ENCODE measurements at places on chromosomes 7 and 10. TPM values are rescaled to one million over a fixed set of nuclear protein-coding genes. Genes with fewer than 3 reads are reported as not detected.

DNA sequence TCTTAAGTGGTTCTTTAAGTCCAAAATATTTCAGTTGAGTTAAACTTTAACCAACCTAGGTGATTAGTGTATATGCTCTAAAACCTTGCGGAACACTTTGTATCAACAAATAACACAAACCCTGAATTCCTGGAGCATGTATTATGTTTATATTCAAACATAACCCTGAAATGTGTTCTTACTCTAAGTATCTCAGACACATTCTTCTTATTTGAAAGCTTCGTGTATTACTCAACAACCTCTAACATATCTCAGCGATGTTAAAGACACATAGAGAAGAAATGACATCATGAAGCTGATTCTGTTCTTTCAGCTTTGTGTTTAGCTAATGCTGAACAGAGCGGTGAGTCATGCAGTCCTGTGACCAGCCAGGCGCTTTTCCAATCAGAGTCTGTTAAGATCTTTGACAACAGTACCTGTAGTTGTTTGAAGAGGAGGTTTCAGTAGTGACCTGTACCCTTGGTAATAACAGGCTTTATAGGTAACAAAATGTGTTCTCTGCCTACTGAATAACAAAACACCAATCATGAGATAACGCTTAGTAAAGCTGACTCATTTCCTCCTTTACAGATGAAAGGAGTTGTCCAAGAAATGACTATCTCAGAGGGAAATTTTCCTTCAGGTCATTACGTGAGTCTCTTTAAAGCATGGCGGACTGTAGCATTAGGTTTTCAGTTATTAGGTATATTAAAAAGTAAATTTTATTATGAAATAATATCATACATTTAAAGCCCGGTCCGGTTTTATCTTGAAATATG, 67.3 kb upstream of the KLF6 start:
- H3K27ac ChIP-seq = peak overlapping the region; percentile 84
- DNase-seq = no peak
- H3K4me3 ChIP-seq = no peak overlapping the region
- no peaks in the 10 kb centered on the region for H3K36me3 ChIP-seq
- peaks cover 40% of the 10 kb centered on the region for H3K4me1 ChIP-seq
- no peaks in the 10 kb centered on the region for H3K27me3 ChIP-seq

DNA sequence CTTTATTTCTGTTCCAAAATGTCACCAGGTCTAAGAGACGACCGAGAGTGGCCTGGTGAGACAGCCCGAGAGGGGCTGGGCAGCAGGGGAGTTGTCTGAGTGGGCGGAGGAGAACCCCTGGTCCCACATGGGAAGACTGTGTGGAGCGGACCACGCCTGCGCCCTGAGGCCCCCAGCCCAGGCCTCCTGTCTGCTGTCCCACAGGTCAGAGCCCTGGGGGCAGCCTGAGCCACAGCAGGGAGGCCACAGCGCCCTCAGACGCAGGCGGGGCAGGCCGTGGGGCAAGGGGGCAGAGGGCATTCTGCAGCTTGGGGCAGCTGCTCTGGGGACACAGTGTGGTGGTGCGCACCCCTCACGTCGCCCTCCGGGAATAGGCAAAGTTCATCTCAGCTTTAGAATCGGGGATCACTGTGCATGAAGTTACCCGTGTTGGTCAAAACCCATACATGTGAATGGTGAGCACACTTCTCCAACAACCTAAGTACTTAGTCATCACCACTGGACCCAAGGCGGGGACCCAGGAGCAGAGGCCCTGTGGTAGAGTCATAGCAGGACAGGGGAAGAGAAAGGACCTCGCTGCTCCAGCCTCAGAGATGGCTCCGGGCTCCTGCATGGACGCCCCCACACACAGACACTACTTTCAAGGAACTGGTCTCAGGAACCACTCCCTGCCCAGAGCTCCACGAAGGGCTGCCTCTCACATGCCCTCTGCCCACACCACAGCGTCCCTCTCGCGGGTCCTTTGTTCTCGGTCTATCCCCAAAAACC, 214.7 kb downstream of the ELFN1 start:
- no peaks in the 10 kb centered on the region for H3K36me3 ChIP-seq
- H3K27ac ChIP-seq = no peak overlapping the region
- DNase-seq = no peak
- H3K27me3 ChIP-seq = no peaks in the 10 kb centered on the region

- H3K27ac ChIP-seq = peak overlapping the region; percentile 76
- no peak overlapping the region for H3K4me3 ChIP-seq
- no peaks in the 10 kb centered on the region for H3K27me3 ChIP-seq
- peaks cover 2% of the 10 kb centered on the region for H3K36me3 ChIP-seq
- H3K4me1 ChIP-seq = peaks cover 69% of the 10 kb centered on the region
These were observed 159.2 kb downstream of the NEURL1 start for GRCh38 chr10:103652599-103653281.

GRCh38 chr10:3806603-3807002, 21.6 kb upstream of the KLF6 start:
- H3K27me3 ChIP-seq = no peaks in the 10 kb centered on the region
- peaks cover 77% of the 10 kb centered on the region for H3K4me1 ChIP-seq
- H3K27ac ChIP-seq = peak overlapping the region; percentile 83
- H3K36me3 ChIP-seq = no peaks in the 10 kb centered on the region
- no peak for DNase-seq

- no peaks in the 10 kb centered on the region for H3K36me3 ChIP-seq
- DNase-seq = no peak
- H3K27ac ChIP-seq = no peak overlapping the region
- H3K4me3 ChIP-seq = no peak overlapping the region
- H3K27me3 ChIP-seq = no peaks in the 10 kb centered on the region
- H3K4me1 ChIP-seq = peaks cover 35% of the 10 kb centered on the region
These were observed 297.8 kb downstream of the KLF6 start for GRCh38 chr10:3487228-3487627.

DNA sequence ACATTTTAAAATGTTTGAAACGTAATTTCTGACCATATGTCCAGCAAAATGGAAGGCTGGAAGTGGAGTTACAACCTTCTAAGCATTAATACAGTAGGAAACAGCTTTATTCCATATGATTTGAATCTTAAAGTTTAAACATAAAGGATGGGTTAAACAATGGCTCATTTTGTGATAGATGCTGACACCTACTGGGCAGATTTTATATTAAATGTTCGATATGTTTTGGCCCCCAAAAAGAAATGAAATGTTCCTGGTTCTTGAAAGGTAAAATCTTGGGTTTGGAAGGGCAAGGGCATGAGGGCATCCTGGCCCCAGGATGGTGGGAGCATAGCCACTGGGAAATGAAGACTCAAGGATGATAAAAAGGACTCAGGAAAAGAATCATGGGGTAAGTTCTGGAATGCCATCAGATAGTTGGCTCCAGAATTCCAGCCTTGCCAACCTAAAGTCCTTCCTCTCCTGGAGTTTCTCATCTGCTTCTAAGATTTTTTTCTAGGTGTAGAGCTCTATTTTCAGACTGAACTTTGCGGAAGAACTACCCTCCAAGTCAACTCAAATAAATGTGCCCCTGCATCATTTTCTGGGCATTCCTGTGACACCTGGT, 34.6 kb upstream of the SLC35G1 start:
- no peak overlapping the region for H3K4me3 ChIP-seq
- DNase-seq = no peak
- no peak overlapping the region for H3K27ac ChIP-seq
- no peaks in the 10 kb centered on the region for H3K36me3 ChIP-seq
- H3K27me3 ChIP-seq = no peaks in the 10 kb centered on the region

GRCh38 chr10:4683838-4684237, 142.2 kb upstream of the AKR1E2 start:
- no peak for DNase-seq

DNA sequence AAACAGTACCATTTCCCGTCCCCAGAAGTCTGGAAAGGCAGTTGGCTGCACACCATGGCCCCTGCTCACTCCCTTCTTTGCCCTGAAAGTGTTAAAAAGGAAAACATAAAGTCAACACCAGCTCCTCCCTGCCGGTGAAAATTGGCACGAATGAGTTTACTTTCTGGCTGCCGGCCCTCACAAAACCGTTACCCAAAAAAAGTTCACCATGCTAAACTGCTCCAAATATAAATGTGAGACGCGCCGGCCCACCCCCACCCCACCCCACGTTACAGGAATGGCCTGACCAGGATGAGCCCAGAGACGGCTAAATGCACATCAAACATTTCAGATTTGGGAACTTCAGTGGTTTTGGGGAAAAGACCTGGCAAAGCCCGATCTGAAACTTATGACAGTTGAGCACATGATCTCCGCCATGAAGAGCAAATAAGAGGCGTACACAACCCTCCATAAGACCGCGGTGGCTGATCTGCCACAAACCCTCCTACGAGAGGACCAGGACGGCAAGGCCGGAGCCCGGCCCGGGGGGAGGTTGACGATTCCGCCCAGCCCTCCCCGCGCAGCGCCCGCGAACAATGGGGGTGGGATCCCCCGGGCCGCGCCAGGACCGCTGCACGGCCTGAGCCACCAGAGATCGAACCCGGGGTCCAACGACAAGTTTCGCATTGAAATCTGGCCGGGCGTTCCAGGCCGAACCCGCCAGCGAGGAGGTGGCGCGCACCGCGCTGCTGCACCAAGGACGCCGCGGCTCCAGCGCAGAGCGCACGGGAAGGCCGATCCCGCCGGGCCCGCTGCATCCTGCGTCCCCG, 952 bp downstream of the DIP2C start:
- peak overlapping the region; percentile 85 for H3K27ac ChIP-seq
- H3K27me3 ChIP-seq = no peaks in the 10 kb centered on the region
- H3K4me3 ChIP-seq = peak overlapping the region; percentile 92
- peak; percentile 89 for DNase-seq
- H3K4me1 ChIP-seq = peaks cover 58% of the 10 kb centered on the region
- H3K36me3 ChIP-seq = no peaks in the 10 kb centered on the region

- H3K27ac ChIP-seq = no peak overlapping the region
- H3K4me3 ChIP-seq = no peak overlapping the region
- no peaks in the 10 kb centered on the region for H3K36me3 ChIP-seq
These were observed 26.7 kb upstream of the CD36 start for GRCh38 chr7:80611779-80612178.

- H3K27ac ChIP-seq = no peak overlapping the region
- no peak overlapping the region for H3K4me3 ChIP-seq
- no peaks in the 10 kb centered on the region for H3K36me3 ChIP-seq
- peaks cover 16% of the 10 kb centered on the region for H3K4me1 ChIP-seq
- no peak for DNase-seq
- no peaks in the 10 kb centered on the region for H3K27me3 ChIP-seq
These were observed 19.0 kb upstream of the SLC26A4 start for GRCh38 chr7:107641676-107642075.

GRCh38 chr7:105297309-105297708, 91.4 kb downstream of the SRPK2 start:
- no peaks in the 10 kb centered on the region for H3K27me3 ChIP-seq
- no peaks in the 10 kb centered on the region for H3K36me3 ChIP-seq
- no peak overlapping the region for H3K4me3 ChIP-seq
- no peak overlapping the region for H3K27ac ChIP-seq
- H3K4me1 ChIP-seq = peaks cover 7% of the 10 kb centered on the region

DNA sequence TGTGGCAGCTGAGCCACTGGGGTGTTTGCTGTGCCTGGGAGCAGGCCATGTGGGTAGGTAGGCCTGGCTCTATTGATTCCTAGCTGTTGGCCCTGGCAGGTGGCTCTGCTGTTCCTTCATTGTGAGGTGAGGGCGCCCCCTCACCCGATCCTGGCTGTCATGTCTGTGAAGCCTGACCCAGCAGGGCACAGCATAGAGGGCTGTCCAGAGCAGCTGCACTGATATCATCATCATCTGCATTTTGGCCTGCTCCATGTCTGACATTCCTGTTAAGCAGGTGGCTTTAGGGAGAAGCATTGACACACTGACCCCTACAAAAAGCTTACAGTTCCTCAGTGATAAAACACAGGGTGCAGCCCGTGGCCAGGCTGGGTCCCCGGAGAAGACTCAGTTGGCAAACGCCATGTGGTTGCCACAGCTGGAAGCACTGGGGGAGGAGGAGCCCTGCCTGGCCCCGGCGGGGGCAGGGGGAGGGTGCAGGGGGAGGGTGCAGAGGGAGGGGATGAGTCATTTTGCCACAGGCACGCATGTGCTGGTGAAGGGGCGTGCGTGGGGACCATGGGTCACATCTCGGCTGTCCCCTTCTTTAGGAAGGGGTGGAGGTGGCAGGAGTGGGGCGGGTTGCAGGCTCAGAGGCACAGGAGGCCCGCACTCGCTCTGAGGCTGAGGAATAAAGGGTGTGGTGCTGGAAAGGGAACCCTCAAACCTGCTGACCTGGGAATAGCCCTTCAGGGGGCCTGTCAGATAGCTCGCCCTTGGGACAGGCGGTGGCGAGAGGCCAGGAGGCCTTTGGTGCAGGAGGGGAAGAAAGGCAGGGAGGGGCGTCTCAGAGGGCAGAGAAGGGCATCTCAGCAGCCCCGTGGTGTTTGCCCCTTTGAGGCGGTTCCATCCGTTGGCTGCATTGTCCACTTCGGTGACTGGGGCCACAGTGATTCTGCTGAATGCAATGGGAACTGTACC, 31.6 kb downstream of the IKZF1 start:
- no peak for DNase-seq
- H3K27me3 ChIP-seq = no peaks in the 10 kb centered on the region
- H3K4me3 ChIP-seq = no peak overlapping the region
- no peaks in the 10 kb centered on the region for H3K36me3 ChIP-seq
- H3K27ac ChIP-seq = no peak overlapping the region

DNA sequence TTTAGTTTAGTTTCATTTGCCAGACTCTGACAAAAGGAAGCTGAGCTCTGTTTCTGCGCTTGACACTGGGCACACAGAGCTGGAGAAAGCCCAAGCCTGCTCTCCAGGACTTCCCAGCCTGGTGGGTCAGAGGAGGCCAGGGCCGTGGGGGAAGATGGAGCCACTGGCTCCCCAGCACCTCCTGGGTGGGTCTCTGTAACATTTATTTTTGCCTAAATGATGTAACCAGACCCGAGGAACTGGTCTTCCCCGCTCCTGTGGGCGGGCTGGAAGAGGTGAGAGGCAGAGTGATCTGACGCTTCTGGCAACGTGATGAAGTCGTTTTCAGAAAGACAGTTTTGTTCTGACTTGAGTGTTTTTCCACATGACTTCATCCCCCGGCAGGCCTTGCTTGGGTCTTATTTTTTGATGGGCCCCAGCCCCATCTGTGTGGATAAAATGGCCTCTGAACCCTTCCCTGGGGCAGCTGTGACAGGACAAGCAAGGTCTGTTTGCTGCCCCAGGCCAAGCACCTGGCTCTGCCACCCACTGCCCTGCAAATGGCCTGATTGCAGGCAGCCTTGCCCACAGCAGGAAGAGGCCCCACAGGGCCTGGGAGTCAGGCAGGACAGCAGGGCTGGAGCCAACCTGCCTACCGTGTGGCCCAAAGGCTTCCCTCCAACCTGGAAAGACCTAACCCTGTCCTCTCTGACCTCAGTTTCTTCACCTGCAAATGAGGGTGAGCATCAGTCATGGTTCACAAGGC, 304.9 kb upstream of the ZMIZ1 start:
- peaks cover 31% of the 10 kb centered on the region for H3K4me1 ChIP-seq
- no peaks in the 10 kb centered on the region for H3K27me3 ChIP-seq
- H3K36me3 ChIP-seq = no peaks in the 10 kb centered on the region
- H3K4me3 ChIP-seq = no peak overlapping the region
- no peak for DNase-seq

Gene NPY
- 26.7 TPM for total RNA-seq

Gene FBXO24
- total RNA-seq = 0.33 TPM

Gene MYO1G
- 2.0 TPM for total RNA-seq

Gene CC2D2B
- 1.2 TPM for total RNA-seq

Gene MXI1
- total RNA-seq = 198 TPM

Gene PHTF2
- 19.5 TPM for total RNA-seq

Gene HTR7
- total RNA-seq = 0.33 TPM

Gene ATP5MK
- total RNA-seq = 447 TPM

All from esophagus muscularis mucosa (tissue), 4 donors.